Progenitor cell of endocrine pancreas (in vitro differentiated cells): ENCODE measurements at places on chromosomes 1 and 21. TPM values are rescaled to one million over a fixed set of nuclear protein-coding genes. Genes with fewer than 3 reads are reported as not detected.

- no peak for DNase-seq
- H3K36me3 ChIP-seq = no peaks in the 10 kb centered on the region
- H3K27ac ChIP-seq = no peak overlapping the region
Measured at GRCh38 chr1:100606438-100606837, 68.5 kb downstream of the GPR88 start.

- no peak overlapping the region for H3K4me3 ChIP-seq
- H3K27ac ChIP-seq = no peak overlapping the region
- H3K4me1 ChIP-seq = no peaks in the 10 kb centered on the region
- H3K27me3 ChIP-seq = no peaks in the 10 kb centered on the region
Measured at GRCh38 chr1:214301526-214301925, 20.6 kb downstream of the SMYD2 start.

Gene LORICRIN
- total RNA-seq = not detected in 2 replicates

GRCh38 chr1:14137411-14138134 lies 437.6 kb downstream of the PRDM2 start:
- no peaks in the 10 kb centered on the region for H3K36me3 ChIP-seq
- no peak overlapping the region for H3K27ac ChIP-seq
- H3K4me3 ChIP-seq = no peak overlapping the region
- no peak for DNase-seq

DNA sequence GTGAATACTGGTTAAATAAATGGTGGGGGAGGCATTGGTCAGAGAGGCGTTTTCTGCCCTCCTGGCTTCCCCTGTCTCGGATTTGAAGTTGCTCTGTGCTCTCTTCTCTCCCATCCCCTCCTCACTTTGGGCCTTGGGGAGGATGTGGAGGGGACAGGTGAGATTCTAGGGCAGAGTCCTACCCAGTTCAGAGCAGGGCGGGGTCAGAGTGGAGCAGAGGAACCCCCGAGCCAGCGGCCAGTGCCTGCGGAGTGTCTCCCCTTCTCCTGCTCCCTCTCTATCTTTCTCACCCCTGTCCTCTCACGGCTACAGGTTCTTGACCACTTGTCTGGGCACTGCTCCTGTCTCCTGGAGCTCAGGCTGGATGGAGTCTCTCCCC lies 8.1 kb downstream of the KNCN start:
- no peak overlapping the region for H3K4me3 ChIP-seq
- H3K36me3 ChIP-seq = no peaks in the 10 kb centered on the region
- no peak for DNase-seq
- no peak overlapping the region for H3K27ac ChIP-seq
- H3K4me1 ChIP-seq = peaks cover 2% of the 10 kb centered on the region
